OCI-LY7 (cell line): ENCODE measurements at places on chromosomes 7 and 10. TPM values are rescaled to one million over a fixed set of nuclear protein-coding genes. Genes with fewer than 3 reads are reported as not detected.

GRCh38 chr7:108246227-108246837 is 116.2 kb upstream of the LAMB4 start:
- no peak for DNase-seq

- no peak for DNase-seq
Observed at GRCh38 chr7:156522801-156523200, 117.8 kb upstream of the RNF32 start.

GRCh38 chr7:69515495-69516212 is 82.6 kb upstream of the AUTS2 start:
- DNase-seq: no peak

DNA sequence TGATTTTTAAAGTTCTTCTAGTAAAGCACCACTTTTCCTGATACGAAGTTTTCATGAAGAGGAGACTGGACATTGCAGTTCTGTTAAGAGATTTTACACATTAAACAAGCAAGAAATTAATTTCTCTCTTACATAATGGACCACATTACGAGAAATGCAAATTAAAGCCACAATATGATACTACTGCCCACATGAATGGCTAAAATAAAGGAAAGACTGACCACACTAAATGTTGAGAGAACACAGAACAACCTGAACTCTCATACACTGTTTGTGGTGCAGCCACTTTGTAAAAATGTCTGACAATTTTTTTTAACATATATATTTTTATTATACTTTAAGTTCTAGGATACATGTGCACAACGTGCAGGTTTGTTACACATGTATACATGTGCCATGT is 44.0 kb upstream of the HERPUD2 start:
- DNase-seq: no peak

- no peak for DNase-seq
Observed at GRCh38 chr10:80165173-80165572, 32.6 kb downstream of the PLAC9 start.

GRCh38 chr7:42729053-42729765 is 182.7 kb downstream of the C7orf25 start:
- DNase-seq: no peak

GRCh38 chr7:140231771-140232491 is 55.1 kb upstream of the KDM7A start:
- no peak for DNase-seq

GRCh38 chr7:80596933-80597517 is 41.4 kb upstream of the CD36 start:
- DNase-seq: no peak

DNA sequence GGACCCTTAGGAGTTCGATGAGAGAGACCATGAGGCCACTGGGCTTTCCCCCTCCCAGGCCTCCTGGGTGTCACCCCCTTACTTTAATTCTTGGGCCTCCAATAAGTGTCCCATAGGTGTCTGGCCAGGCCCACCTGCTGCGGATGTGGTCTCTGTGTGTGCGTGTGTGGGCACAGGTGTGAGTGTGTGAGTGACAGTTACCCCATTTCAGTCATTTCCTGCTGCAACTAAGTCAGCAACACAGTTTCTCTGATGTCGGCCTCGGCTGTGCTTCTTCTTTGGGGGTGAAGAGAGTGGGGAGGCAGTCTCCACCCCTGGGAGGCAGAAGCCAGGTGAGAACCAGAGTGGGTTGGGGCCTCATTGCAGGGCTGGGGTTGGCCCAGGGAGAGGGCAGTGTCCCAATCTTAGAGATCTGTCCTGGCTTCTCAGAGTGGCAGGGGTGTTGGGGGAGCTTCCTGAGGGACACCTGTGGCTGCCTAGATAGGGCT is 1.5 kb downstream of the PVRIG start:
- DNase-seq: peak; percentile 98

DNA sequence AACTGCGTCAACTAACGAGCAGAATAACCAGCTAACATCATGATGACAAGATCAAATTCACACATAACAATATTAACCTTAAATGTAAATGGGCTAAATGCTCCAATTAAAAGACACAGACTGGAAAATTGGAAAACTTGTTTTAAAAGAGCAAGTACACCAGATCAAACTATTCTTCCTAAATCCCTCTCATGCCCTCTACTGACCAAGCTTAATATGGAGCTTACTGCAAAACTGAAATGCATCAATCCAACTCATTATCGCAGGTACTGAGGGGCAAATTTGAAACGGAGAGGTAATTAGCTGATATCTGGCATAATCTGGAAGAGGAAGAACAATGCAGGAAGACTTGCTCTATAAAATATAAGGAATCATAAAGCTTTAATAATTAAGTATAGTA is 1223.8 kb downstream of the NXPH1 start:
- DNase-seq: no peak

DNA sequence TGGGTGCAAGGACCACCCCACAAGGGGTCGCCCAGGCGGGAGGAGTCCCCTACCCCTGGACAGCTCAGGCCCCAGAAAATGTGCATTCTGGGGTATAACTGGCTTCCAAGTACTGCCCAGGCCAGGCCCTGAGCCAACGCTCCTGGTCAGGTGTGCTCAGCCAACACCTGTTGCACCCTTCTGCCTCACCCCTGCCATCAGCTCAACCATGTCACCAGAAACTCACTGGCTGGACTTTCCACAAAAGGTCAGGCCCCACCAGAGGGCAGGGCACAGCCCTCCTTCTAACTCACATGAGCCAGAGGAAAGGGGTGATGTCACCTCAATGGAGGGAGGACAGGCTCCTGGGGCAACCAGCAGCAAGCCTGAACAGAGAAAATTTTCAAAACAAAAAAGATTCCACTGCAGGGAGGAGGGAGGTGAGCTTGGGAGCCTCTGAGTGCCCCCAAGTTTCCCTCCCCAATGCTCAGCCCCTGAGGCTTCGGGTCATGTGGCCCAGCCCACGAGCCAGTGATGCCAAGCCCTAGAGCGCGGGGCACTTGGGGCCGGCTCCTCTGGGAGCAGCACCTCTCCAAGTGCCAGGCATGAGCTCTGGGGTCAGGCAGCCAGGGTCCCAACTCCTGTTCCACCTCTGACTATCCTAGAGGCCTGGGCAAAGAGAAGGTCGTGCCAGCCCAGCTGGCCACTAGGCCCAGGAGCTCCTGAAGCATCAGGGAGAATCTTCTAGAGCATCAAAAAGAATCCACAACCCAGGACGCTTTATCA is 2.2 kb downstream of the OGDHL start:
- no peak for DNase-seq

- no peak for DNase-seq
Observed at GRCh38 chr7:94366832-94367231, 27.9 kb upstream of the COL1A2 start.

DNA sequence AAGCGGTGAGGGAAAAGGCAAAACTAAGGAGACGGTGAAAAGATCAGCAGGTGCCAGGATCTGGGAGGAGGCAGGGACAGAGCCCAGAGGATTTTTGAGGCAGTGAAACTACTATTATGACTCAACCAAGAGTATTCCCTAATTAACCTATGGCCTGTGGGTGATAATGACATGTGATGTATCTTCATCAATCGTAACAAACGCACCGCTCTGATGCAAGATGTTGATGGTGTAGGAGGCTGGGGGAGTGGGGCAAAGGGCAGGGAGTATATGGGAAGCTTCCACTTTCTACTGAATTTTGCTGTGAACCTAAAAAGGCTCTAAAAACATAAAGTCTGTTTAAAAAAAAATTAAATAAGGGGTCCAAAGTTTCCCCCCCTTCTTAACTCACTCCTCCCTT is 25.5 kb upstream of the EZH2 start:
- DNase-seq: no peak

- DNase-seq: no peak
Observed at GRCh38 chr10:93152136-93152535, 78.4 kb downstream of the CYP26A1 start.

DNA sequence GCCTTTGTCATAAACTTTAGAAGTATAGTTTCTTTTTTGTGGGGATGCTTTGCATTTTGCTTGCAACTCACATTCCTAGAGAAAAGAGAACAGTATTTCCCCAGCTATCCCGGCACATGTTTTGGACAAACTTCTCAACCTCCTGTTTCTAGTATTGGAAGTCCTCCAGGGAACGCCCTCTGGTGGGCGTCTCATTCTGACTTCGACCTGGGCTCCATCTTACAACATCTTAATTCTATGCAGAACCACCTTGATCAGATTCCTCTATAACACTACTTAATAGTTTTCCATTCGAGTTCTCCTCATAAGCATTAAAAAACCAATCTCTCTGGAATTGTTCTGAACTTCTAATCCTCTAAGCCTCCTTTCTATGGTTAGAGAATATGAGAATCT is 139.5 kb upstream of the FZD8 start:
- peak; percentile 25 for DNase-seq

DNA sequence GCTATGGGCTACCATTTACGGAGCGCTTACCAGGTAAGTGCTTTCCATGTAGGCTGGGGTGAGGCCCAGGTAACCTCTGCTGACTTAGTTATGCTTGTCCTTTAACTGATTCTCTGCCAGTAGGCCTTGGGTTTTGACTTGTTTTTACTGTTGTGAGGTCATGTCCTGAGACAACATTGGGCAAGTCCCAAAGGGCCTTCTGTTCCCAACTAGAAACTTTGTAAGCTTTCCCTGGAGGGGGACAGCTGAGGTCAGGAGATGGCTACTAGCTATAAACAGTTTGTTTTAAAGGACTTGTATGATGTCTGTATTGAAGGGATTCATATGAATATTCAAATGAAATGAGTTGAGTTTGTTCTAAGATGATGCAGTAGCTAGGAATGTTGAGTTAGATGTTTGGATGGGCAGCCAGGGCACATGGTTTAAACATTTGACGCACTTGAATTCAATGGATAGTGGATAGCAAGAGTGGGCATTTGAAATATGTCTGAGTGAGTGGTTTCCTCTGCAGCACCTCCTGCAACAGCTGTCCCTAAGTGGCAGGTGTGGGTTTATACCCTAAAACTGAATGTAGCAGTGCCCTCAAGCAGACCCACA is 10.0 kb upstream of the SGPL1 start:
- no peak for DNase-seq

DNA sequence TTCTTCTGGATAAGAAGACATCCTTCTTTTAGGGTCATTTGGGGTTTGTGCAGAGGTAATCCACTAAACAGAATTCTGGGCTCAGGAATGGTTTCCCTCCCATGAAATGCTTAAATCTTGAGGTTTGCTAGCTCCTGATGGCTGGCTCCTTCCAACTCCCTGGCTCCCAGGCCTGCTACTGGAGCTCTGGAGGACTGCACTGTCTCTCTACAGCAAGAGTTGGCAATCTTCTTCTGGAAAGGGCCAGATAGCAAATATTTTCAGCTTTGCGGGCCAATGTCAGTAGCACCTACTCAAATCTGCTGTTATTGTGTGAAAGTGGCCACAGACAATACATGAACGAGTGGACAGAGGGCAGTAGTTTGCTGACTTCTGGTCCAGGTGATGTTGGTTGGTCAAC is 174.2 kb upstream of the CTBP2 start:
- no peak for DNase-seq

GRCh38 chr10:114024876-114025610 is 18.6 kb upstream of the ADRB1 start:
- DNase-seq: peak; percentile 91

GRCh38 chr10:123165445-123166072 is 11.4 kb downstream of the BUB3 start:
- DNase-seq: no peak

GRCh38 chr10:75043256-75044131 is 68.0 kb upstream of the SAMD8 start:
- DNase-seq: peak; percentile 66

DNA sequence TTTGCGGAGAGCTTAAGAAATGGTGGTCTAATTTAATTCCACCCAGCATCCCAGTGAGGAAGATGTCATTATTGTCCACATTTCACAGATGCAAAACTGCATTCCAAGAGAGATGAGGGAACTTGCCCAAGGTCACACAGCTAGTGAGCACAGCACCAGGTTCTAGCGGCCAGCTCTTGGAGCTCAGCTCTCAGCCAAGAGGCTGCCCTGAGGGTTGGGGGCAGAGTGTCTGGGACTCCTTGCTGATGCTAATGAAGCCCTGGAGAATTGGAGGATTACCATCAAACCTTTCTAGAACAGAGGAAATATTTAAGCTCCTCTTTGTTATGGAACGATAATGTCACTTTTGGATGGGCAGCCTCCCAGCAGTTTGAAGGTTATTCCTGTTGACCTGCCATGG is 48.0 kb downstream of the PLPP4 start:
- no peak for DNase-seq

- DNase-seq: no peak
Observed at GRCh38 chr10:128851726-128852125, 615.3 kb upstream of the MGMT start.

DNA sequence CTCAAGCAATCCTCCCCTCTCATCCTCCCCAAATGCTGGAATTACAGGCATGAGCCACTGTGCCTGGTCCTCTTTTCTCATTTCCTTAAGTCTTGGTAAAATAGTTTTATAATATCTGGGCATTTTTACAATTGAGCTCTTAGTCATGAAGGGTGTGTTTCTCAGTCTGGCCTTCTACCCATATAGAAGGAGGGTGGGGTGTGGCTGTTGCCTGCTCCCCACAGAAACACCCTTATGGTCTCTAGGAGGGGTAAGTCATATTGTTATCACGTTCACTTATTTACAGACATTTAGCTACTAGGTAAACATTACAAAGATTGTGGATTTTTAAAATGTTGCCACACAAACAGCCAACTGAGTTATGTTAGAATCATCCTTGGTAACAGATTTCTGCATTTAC is 6.7 kb upstream of the OTUD1 start:
- DNase-seq: no peak

DNA sequence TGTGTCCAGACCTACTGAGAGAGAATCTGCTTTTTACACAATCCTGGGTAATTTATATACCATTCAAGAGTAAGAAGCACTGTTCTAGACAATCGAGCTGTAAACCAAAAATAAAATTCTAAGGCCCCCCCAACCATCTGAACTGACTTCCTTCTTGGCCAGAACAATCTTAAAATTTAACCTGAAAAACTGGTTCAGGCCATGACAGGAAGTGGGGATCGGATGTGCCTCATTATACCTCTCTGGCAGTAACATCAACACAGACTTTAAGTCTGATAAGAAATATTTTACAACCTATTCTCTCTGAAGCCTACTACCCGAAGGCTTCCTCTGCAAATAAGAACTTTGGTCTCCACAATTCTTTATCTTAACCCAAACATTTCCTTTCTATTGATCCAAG is 75.2 kb upstream of the KIF5B start:
- no peak for DNase-seq

- DNase-seq: peak; percentile 72
Observed at GRCh38 chr10:97277551-97277950, 14.9 kb downstream of the ARHGAP19 start.

GRCh38 chr10:59085711-59086502 is 90.5 kb upstream of the PHYHIPL start:
- no peak for DNase-seq

The CPSF4 gene
- 88.6 and 91.9 TPM in 2 replicates for total RNA-seq

The HOXA2 gene
- 0.42 TPM in 1 of 2 replicates, not detected in the other for total RNA-seq

The LAMTOR4 gene
- total RNA-seq: 207 and 237 TPM in 2 replicates

The ANKRD61 gene
- total RNA-seq: 0.27 and 0.68 TPM in 2 replicates

The VPS37D gene
- 5.2 and 5.3 TPM in 2 replicates for total RNA-seq

The CNPY1 gene
- total RNA-seq: not detected in 2 replicates

The TMEM270 gene
- not detected in 2 replicates for total RNA-seq

The GBX1 gene
- not detected in 2 replicates for total RNA-seq

The SFTPA2 gene
- not detected in 2 replicates for total RNA-seq

The LIPA gene
- 19.0 and 19.4 TPM in 2 replicates for total RNA-seq
